IPS-NIHi11 (cell line): ENCODE measurements at places on chromosomes 16 and 17.

GRCh38 chr16:20910781-20911321 lies 10.3 kb downstream of the LYRM1 start:
- no peak for DNase-seq

- no peak for DNase-seq
These were observed 8.1 kb downstream of the MYOCD start for GRCh38 chr17:12673788-12674187.

DNA sequence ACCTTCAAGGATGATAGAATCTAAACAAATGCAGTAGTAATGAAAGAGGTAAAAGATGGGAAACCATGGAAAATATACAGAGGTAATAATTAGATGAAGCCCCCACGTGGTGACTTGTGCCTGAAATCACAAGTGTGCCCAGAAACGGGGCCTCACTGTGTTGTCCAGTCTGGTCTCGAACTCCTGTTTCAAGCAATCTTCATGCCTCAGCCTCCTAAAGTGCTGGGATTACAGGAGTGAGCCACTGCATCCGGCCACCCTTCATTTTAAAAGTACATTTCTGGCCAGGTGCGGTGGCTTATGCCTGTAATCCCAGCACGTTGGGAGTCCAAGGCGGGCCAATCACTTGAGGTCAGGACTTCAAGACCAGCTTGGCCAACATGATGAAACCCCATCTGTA lies 14.2 kb upstream of the PRR14 start:
- DNase-seq: no peak

DNA sequence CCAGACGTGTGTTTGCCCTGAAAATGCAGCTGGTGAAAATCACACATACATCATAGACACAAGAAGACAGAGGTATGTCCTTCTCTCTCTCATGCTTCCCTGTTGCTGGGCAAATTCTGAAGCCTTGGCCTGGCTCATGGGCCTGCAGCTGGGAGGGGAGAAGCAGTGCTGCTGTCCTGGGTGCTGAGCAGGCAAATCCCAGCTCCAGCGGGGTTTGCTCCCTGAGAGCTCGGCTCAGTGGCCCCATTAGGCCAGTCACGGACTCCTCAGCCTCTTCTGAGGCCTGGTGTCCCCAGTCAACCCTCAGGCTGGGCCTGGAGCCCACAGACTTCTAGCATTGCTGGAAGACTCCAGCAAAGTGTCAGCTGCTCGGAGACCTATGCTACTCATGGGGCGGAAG lies 11.7 kb downstream of the RHBDL3 start:
- DNase-seq: peak; percentile 75

GRCh38 chr17:61584866-61585265 lies 6.2 kb downstream of the NACA2 start:
- DNase-seq: no peak

- no peak for DNase-seq
These were observed 115.8 kb downstream of the WWOX start for GRCh38 chr16:78215222-78215621.
